ENCODE measurements at places on chromosomes 1 and 21.

- no peak for DNase-seq
Measured at GRCh38 chr1:3515774-3516480, 61.5 kb downstream of the ARHGEF16 start.

DNA sequence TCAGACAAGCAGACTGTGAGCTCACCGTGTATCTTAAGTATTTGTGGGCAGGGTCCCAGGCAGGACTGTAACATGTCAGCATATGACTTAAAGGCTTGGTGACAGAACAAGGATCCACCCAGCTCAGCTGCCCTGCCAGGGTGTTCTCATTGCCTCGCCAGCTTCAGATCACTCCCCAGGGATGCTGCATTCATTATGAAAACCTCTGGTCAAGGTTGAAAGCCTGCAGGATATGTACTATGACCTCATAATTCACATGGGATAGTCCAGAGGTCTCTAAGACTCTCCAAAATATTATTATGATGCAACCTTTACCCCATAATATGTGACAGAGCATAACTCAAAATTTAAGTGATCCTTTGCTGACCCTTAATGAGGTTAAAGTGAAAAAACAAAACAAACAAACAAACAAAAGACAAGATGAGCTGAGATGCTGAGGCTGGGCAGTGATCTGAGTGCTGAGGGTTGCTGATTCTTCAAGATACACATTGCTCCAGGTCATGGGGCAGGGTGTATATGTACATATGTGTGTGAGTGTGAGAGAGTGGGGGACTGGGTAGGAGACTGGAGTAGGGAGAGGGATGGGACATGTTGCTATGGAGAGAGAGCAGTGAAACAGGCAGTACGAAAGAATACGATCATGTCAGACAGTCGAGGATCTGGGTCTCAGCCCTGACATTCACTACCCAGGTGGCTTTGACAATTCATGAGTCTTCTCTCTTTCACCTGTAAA lies 98.8 kb upstream of the DUSP10 start:
- DNase-seq, result no peak

GRCh38 chr21:45592626-45593134 lies 50.4 kb upstream of the SLC19A1 start:
- no peak for DNase-seq

DNA sequence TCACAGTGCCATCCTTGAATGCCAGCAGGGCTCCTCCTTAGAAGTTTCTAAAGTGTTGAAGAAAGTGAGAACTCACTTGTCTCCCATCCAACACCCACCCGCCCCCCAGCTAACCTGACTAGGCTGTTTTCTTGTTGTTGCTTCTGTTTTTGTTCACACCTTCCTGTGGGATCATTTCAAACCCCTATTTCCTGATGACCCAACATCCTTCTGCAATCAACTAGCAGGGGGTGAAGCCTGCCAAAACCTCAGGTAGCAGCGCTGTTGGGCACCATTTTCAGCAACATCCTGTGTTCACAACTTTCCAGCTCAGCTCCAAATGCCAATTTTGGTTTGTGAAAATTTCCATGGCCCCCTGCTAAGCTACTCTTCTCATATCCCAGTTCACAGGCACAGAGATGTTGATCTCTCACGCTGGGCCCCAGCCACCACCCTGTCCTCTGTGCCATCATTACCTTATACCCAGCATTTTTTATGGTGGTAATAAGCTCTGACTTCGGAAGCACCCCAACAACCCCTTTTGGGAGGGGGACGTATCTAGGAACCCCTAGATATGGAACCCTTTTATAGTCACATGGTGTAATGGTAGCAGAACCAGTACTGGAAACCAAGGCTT lies 41.4 kb downstream of the CDC7 start:
- DNase-seq, result no peak
